Hematopoietic multipotent progenitor cell treated with erythropoietin and hydrocortisone succinate and interleukin-3 and kit ligand, for 8 days (in vitro differentiated cells): ENCODE measurements at places on chromosomes 2 and 18.

- no peak for DNase-seq
These were observed 48.4 kb downstream of the MTERF4 start for GRCh38 chr2:241053576-241054251.

DNA sequence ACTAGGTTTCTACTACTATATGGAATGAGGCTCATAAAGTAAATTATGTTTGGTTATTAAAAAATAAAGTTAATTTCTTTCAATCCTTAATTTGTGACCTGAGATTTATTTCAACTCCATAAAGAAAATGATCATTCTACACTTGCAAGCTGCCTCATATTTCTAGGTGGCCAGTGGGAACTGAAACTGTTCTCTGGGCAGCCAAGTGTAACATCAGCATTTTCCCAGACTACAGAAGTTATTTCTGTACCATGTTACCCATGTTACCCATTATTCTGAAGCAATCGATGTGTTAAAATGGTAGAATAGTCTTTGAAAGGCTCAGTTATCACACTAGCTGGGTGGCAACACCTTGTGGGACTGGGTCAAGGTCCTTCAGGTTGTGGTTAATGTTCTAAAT is 139.3 kb upstream of the FBXO11 start:
- DNase-seq, result no peak

GRCh38 chr18:23689031-23689615 is at the start of gene LAMA3:
LAMA3 (plus strand) TSS chr18:23689453; CDS start chr18:23689684, 231 bp downstream.
- peak; percentile 19 for DNase-seq

GRCh38 chr18:80143881-80144280 is 34.8 kb downstream of the ADNP2 start:
- no peak for DNase-seq

DNA sequence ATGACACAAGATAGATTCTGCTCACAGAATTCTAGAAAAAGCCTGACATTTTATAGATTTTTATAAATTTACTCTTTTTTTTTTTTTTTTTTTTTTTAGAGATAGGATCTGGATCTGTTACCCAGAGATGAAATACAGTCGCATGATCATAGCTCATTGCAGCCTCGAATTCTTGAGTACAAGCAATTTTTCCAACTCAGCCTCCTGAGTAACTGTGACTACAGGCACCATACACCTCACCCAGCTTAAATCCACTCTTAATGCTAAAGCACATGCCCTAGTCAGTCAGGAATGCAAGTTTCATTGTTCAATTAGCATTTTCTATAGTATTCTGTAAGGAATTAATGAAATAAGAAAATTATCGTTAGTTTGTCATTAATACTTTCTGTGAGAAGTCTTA is 32.1 kb upstream of the WDR75 start:
- no peak for DNase-seq

- no peak for DNase-seq
These were observed 67.9 kb upstream of the NOL4 start for GRCh38 chr18:34292594-34292993.

GRCh38 chr2:75068546-75068945 is 110.1 kb downstream of the POLE4 start:
- DNase-seq, result no peak

- DNase-seq, result no peak
These were observed 243.9 kb downstream of the SLC4A3 start for GRCh38 chr2:219871351-219871750.

- no peak for DNase-seq
These were observed 29.8 kb upstream of the DNMT3A start for GRCh38 chr2:25371253-25372241.

DNA sequence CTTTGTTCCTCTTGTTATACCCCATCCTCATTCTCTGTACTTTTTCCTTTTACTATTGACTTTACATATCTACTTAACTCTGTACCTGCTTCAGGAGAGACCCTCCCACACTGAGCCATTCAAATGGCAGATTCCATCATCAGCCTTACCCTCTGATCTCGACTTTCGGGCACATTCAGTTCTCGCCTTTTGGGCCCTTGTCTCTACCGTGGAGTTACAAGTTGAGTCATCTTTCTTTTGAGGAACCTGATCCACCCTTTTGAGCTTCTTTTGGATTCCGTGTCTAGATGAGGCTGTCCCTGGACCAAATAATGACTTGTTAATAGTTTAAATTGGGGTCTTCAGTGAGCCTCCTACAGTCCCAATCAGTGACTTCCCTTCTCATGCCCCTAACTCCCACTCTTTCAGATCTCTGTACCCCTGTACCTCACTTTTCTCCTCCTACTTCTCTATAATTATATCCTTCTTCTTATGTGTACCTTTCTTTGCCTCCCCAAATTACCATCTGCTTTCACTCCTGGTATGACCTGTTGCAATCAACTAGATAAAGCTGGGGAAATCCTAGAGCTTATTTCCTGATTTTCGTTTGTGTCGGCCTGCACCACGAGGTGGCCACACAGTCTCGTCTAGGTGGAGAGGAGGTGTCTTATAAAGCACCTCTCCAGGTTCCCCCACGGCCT is 17.2 kb downstream of the SP110 start:
- DNase-seq, result no peak

GRCh38 chr2:208034503-208035140 is 9.3 kb upstream of the PLEKHM3 start:
- no peak for DNase-seq

- DNase-seq, result no peak
These were observed 3.5 kb upstream of the NEUROD1 start for GRCh38 chr2:181683518-181684453.

DNA sequence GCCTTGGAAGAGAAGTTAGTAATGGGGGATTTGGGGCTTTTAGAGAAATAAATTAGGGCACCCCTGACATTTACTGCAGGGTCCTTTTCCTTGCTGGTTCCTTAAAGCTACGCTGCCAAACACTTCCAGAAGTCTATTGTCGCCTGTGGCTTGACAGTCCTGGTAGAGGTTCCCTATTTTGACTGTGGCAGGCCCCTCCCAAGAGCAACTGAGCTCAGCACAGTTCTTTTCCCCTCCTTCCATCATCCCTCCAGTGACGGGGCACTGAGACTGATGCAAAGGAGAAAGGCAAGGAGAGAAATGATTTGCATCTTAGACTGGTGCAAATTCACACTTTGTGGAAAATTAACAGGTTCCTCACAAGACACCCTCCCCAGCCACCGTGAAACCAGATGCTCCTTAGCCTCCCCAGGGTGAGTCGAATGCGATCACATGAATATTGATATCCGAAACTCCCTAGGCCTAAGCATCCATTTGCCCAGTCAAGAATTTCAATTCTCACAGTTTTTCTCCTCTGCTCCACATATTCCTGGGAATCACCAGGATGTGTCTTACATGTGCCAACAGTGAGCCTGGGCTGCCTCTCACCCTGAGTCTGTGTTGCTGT is 45.4 kb downstream of the RABL2A start:
- no peak for DNase-seq

- DNase-seq, result peak; percentile 19
These were observed 52.6 kb downstream of the GNAL start for GRCh38 chr18:11741505-11742145.

- DNase-seq, result no peak
These were observed 56.8 kb downstream of the ADD2 start for GRCh38 chr2:70711191-70711590.

DNA sequence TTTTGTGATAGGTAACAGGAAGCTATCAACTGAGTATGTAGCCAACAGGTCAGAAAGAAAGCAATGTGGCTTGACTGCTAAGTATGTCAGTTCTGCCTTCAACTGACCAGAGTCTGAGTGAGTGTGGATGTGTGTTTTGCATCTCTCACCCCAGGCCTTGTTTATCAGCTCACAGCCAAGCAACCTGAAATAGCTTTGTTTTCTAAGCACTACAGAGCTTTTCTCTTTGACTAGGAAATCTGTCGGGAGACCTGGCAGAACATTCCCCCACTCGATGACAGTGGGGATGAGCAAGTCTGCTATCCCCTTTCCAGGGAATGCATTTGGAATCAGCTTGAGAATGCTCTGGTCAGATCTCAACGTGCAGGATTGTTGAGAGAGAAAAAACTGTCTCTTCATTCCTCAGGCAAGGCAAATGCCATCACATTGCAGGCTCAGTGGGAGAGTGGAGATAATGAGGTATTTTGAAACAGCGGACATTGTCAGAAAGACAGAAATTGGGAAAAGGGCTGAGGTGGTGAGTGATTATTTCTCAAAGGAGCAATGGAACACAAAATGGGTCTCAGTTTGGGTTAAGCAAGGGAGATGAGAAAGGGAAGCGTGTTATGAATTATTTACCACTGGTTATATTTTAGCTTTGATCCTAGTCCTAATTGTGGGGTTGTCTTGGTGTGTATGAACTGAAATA is 233.8 kb upstream of the PIK3C3 start:
- no peak for DNase-seq

- DNase-seq, result no peak
These were observed 69.2 kb downstream of the ADD2 start for GRCh38 chr2:70698847-70699246.

DNA sequence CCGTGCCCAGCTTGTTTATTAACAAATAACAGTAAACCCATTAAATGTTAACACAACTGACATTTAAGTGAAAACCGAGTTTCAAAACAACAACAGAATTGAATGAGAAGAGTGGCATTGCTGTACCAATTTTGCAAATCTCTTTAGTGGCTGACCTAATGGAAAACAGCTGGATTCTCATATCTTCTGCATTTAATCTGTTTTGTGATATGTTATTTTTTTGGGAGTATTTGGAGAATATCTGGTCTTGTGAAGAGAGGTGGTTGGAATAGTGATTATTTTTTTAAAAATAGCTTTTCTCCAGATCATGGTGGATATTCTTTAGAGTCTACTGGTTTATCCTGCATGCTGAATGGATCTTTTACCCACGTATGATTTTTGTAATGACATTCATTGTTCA is 51.1 kb downstream of the TAF4B start:
- no peak for DNase-seq

GRCh38 chr2:119490653-119491195 is 33.6 kb downstream of the SCTR start:
- DNase-seq, result no peak

GRCh38 chr18:78482378-78482777 is 497.2 kb upstream of the SALL3 start:
- no peak for DNase-seq

DNA sequence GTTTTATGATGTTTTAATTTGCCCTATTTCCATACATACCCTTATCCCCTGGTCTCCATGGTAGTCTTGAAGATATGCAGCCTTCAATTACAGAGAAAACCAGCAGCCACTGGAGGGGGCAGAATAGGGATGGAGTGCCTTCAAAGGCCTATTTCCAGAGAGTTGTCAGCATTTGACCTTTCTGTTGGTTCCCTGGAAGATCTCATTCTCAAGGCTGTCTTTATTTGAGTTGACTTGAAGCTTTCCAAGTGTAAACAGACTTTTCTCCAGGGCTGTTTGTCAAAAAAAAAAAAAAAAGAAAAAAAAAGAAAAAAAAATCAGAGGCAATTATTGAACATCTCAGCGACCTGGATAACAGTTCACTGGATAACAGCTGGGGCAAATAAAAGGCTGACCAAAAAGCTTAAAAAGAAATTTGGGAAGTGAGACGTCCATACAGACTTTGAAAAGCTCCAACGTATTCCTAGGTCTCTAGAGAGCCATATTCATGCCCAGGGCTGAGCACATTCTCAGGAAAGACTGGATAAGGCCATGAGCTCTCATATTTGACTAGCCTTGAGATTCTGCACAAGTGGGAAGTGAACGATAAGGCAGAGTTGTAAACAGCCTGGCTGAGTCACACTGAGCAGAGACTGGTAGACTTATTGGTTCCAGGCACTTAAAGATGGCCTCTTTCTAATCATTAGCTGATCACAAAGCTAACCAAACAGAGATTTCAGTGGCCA is 126.6 kb downstream of the VAPA start:
- DNase-seq, result no peak

DNA sequence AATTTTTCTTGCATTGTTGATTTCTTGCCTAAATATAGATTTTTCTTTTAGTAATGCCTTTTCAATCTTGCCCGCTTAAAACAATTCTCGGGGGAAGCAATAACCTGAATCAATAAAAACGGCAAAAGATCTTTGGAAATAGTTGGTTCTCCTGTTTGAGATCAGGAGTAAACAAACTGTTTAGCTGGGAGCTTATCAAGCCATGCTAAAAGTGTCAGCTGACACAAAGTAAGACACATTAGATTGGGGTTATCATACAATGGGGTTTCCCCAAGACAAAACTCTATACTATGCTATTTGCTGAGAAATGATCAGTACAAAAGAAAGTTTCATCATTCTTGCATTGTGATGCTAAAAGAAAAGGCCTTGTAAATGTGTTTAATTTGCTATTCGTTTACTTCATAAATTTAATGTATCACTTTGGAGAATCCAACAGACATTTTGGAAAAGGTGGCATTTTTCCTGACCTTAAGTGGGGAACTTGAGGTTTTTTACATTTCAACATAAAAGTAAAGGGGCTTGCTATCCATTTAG is 46.5 kb downstream of the ATIC start:
- DNase-seq, result no peak

DNA sequence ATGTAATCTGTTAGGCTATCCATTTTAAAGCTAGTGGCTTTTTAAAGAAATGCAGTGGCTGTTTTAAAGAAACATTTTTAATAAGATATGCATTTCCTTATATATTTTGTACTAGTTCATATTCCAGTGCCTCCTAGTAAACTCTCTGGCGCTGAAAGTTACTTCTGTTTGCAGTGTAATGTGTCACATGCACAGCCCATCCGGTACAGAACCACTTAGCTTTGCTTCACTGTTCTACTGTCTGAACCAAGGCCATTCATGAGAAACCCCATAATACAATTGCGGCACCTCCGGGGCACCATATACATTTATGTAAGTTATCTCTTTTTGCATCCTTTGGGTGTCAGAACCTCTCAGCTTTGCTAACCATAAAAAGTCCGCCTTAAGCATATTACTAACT is 114.6 kb upstream of the KCTD1 start:
- DNase-seq, result no peak

GRCh38 chr18:8397034-8397433 is 212.2 kb upstream of the RAB12 start:
- no peak for DNase-seq

GRCh38 chr2:33210626-33211025 is 263.9 kb downstream of the LTBP1 start:
- DNase-seq, result no peak

- no peak for DNase-seq
These were observed 3.1 kb downstream of the ARL4C start for GRCh38 chr2:234493796-234494195.

DNA sequence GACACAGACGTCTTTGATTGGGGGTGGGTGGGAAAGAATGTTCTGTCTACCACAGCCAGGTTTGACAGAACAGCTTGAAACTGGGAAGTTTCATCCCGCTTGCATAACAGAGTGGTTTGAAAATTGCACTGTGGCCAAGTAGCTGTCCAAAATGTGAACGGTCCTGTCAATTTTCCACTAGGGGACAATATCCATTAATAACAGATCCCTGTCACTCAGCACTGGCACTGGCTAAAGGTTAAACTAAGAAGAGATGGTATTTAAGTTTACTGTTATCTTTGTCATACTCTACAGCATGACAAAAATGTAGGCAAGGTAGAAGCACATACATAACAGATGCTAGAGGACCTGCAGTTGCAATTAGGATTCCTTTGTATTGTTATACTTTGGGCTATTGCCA is 55.6 kb upstream of the ACMSD start:
- DNase-seq, result peak; percentile 37
